ENCODE measurements at places on chromosomes 1 and 21. TPM values are rescaled to one million over a fixed set of nuclear protein-coding genes. Genes with fewer than 3 reads are reported as not detected.

GRCh38 chr1:66258404-66259105 is 275.4 kb upstream of the SGIP1 start:
- DNase-seq = no peak

DNA sequence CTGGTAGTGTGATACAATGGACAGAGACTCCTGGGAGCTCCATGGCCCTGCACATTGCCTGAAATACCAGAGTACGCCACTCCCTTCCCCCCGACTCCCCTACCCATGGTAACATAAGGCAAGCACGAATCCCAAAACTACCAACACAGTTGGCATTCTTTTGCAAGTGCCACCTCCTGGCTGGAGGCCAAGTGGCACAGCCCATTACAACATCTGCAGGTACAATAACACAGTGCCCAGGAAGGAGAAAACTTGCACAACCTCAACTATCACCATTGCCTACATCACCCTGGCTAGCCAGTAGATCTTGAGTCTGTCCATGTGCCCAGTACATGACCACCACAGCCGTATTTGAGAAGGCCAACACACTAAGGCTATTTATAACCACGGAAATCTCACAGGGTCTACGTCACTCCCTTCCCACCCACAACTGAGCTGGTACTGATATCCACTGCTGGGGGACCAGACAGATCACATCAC is 11.7 kb downstream of the ADAMTS1 start:
- DNase-seq = no peak

GRCh38 chr1:98749152-98749756 is 87.7 kb downstream of the SNX7 start:
- DNase-seq = no peak

Gene NES
- 0.51 TPM for total RNA-seq
